ENCODE measurements at places on chromosomes 12 and 14.
A peak's percentile ranks its signal among the peaks of the same experiment; 100 is the strongest.

- DNase-seq: no peak
These were observed 128.6 kb downstream of the ZFP36L1 start for GRCh38 chr14:68664225-68664681.

GRCh38 chr14:99909513-99910064, 116.4 kb downstream of the EML1 start:
- peak; percentile 31 for DNase-seq

GRCh38 chr12:77768558-77768957, 62.1 kb upstream of the NAV3 start:
- no peak for DNase-seq

DNA sequence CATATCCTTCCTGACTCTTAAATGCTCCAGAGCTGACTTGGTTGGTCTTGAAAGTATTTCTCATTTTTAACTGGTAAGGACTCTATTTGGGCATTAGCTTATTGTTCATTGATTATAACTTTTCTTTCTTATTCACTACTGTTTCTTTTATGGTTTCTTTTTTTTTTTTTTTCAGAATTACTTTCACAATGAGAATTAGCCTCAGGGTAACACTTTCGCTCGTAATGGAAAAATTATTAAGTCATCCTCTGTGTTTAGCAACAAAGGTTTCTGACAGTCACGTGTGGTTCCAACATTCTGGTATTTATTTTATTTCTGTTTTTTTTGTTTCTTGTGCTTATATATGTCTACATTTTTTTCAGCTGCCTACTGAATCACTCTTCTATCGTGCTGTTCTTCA, 80.0 kb downstream of the METTL25 start:
- DNase-seq: no peak

DNA sequence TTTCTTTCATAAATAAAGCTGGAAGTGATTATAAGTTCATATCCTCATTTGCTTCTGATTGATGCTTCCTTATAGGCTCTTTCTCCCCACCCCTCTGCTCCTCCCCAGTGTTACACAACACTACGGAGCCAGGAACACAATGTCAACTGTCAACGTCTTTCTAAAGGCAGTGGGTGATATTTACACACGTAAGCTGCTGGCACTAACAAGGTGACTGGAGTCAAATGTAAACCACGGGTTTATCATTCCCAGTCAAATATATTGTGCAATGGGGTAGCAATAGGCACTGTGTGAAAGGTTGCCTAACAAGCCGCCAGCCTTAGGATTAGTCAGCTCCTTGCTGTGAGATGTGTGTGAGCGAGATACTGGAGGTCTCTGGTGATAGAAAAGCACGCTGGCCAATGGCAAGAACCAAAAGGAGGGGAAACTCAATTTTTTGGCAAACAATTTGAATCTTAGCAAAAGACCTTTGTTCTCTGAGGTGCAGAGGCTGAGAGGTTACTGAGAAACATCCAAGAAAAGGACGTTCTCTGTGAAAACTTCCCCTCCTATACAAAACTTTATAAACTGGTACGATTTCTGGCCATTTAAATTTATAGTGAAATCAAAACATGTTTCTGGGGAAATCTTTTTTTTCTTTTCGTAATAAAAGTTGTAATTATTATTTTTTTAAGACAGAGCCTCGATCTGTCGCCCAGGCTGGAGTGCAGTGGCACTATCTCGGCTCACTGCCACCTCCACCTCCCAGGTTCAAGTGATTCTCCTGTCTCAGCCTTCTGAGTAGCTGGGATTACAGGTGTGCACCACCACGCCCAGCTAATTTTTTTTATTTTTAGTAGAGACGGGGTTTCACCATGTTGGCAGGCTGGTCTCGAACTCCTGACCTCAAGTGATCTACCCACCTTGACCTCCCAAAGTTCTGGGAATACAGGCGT, 22.3 kb upstream of the HECTD1 start:
- DNase-seq: peak; percentile 90

GRCh38 chr14:80077262-80077661, 134.0 kb downstream of the DIO2 start:
- DNase-seq: peak; percentile 54

- DNase-seq: no peak
These were observed 2.8 kb downstream of the SLC5A8 start for GRCh38 chr12:101207086-101207780.

- peak; percentile 33 for DNase-seq
These were observed 1.2 kb downstream of the RPLP0 start for GRCh38 chr12:120199595-120200306.

DNA sequence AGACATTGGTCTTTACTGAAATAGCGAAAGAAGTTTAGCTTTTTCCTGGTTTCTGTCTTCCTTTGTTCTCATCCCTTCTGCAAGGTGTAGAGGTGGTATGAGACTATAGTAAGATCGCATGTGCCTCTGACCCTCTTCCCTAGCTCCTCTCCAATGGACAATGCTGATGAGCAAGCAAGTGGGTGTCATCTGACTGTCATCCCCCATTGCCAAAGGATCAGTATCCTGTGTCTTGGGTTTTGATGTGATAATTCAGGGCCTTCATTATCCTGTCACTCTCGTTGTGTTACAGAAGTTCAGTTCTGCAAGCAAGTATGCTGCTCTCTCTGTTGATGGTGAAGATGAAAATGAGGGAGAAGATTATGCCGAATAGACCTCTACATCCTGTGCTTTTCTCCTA, 10.0 kb upstream of the TNS2 start:
- no peak for DNase-seq

GRCh38 chr14:75562089-75562488, 16.3 kb upstream of the FLVCR2 start:
- no peak for DNase-seq

DNA sequence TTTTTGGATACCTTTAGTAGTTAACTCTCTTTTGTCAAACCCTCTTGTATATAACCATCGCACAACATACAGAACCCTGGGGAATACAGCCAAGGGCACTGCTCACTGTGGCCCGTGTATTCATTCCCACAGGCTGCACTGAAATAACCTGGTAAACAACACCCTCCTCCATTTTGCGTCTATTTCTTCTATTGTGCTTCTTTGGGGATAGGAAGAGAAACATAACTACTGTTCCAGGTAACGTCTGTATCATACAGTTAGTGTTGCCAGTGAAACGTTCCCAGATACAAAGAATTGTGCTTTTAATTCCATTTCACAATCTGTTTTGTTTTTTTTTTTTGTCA, 9.6 kb downstream of the C12orf76 start:
- no peak for DNase-seq

GRCh38 chr14:70011098-70011497, 131.9 kb downstream of the SMOC1 start:
- DNase-seq: no peak

- DNase-seq: no peak
These were observed at the start of gene SLC17A8 for GRCh38 chr12:100356644-100357223. SLC17A8 (plus strand) TSS chr12:100357074; CDS start chr12:100357392, 318 bp downstream.

GRCh38 chr12:43267818-43268217, 284.2 kb downstream of the ADAMTS20 start:
- DNase-seq: no peak

DNA sequence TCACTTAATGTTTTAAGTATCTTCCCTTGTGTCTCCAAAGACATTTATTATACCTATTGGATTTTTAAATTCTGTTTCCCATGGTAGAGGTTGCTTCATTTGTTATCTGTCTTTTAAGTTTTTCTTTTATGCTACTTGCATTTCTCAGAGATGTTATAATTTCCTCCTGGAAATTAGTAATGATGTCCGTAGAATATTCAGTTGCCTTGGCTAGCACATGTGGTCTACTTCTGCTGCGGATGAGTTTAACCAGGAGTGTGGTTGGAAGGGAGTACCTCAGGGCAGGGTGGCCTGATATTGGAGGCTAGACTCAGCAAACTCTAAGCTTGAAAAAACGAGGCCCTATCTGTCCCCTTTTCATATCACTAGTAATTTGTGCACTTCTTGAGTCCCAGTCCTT, 8.8 kb upstream of the EVL start:
- no peak for DNase-seq

GRCh38 chr14:100610511-100611217, 23.4 kb upstream of the BEGAIN start:
- DNase-seq: no peak

GRCh38 chr12:18690653-18691052, 47.2 kb downstream of the PLCZ1 start:
- DNase-seq: no peak

- DNase-seq: peak; percentile 50
These were observed 117.3 kb upstream of the ARID2 start for GRCh38 chr12:45612044-45612794.

DNA sequence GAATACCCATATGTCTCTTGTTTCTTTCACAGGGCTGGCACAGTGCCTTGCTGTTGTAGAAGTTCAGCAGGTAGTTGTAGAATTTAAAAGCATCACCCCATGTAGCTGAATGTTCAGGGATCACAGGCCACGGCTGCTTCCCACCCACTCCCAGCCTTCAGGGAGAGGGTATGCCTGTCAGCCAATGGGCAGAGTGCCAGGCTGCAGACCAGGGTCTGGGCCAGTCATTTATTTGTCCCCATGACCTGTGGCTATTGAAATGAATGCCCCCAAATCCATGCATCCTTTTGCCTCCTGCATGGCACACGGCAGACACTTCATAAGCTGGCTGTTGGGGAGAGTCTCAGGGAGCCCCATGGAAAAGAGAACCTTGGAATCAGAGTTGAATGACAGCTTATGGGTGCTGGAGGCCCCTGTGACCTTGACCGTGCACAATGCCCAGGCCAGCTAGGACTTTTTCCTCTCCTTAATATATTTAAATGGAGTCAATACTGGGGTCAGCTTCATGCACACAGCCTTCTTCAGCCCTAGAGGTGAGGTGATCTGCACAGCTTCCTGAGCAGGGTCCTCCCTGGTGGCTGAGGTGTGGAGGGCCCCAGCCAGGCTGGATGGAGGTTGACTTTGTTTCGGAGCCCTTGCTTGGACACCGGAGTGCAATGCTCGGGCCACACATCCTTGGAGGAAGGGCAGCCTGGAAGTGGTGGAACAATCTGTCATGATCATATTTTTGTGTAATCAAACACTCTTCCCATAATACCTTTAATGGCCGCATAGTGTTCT, 45.3 kb downstream of the PRMT8 start:
- no peak for DNase-seq

GRCh38 chr12:102669056-102669455, 188.7 kb upstream of the IGF1 start:
- peak; percentile 47 for DNase-seq

- no peak for DNase-seq
These were observed 2.5 kb downstream of the HHIPL1 start for GRCh38 chr14:99647411-99647810.

DNA sequence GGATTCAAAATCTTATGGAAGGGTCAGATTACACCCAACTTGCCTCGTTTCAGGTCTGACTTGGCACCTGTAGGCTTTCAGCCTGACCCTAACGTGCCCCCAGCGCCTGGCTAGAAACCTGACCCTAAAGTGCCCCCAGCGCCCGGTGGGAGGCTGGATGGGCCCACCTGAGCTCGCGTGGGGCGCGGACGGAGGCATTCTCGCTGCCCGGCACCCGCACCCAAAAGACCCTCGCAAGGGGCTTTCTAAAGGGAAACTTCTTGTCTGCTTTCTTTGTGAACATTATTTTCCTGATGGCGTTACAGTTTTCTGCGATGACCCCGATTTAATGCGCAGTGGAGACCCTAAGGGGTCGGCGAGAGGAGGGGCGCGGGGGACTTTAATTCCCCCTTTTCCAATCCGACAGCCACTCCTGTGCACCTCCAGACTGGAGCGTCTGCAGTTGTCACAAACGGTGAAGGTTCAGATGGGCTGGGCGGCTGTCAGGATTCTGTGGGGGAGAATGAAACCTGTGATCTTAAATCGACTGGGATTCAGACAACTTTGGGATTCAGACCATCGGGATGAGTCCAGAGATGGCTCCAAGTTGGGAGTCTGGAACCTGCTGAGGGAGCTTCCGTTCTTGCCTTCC, 751 bp upstream of the HRK start:
- DNase-seq: no peak

DNA sequence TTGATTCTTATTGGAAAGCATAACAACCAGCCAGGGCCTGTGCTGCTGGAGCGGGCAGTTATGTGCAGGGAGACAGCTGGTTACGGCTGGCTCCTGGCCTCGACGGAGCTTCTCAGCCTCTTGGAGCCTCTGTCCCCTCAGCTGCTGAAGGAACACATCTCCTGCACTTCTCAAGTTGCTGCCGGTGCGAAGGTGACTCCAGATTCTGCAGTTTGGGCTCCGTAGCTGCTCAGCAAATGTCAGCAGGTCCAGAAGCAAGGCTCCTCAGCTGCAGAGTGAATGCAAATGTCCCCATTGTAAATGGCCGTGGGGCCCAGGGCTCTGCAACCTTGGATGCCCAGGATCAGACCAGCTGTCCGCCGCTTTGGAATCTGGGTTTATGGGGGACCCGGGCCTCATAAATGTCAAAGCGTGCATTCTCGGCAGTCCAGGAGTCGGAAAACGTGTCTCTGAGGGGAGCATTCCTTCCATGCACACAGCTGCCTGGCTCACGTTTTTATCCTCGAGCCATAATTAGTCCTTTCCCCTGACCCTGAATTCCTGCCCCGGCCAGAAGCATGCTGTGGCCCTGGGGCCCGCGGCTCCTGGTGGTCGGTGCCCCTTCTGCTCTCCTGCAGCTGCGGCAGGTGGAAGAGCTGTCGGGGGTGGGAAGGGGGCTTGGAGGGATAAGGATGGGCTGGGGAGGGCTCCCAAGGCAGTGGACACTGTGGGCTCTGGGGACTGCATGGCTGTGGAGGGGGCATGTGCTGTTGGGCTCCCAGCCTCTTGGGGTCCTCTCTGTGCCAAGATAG, 106.0 kb downstream of the KIF26A start:
- DNase-seq: no peak

- DNase-seq: no peak
These were observed 934 bp upstream of the TAPBPL start for GRCh38 chr12:6450869-6451347.

All from fibroblast of skin of scalp (primary cell).